HCEC 1CT (cell line): ENCODE measurements at places on chromosomes 3 and 15.
A peak's percentile ranks its signal among the peaks of the same experiment; 100 is the strongest.

- DNase-seq = no peak
Observed at GRCh38 chr15:67801142-67801541, 24.2 kb upstream of the SKOR1 start.

DNA sequence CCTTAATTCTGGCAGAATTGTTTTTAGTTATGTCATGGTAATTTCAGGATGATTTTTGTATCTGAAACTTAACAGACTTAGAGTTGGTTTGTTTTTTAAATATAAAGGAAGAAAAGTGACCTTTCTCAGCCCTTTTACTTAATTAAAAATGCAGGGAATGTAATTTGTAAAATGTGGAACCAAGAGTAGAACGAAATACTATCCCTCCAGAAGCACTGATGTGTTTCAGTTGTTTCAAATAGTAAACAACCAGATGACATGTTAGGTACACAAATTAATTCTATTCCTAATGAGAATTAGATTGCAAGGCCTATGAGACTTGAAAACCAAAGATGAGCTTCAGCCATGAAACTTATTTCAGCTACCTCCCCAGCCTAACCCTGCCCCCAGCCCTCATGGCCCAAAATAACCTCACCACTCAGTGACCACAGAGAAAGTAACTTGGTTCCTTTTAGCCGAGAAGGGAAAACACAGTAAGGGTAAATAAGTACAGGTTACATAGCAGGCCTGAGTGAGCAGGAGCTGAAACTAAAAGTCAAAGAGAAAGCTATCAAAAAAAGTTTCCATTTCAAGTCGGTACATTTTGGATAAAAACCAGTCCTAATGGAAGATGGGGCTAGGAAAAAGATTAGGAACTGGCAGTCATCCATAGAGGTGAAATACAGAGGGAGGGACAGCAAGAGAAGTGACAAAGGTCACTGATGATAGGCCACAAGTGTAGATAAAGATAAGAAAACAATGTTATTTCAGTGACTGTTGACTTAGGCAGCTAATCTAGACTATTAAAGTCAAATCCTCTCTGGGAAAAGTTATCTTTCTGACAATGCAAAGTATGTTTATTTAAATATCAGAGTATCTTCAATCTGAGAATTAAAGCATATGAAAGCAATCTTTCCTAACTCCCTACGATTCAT, 23.2 kb downstream of the SENP8 start:
- no peak for DNase-seq

GRCh38 chr3:59517388-59517787, 467.6 kb upstream of the CFAP20DC start:
- DNase-seq = no peak

GRCh38 chr15:38254051-38254883, 1.6 kb downstream of the SPRED1 start:
- DNase-seq = peak; percentile 71

- peak; percentile 63 for DNase-seq
Observed at GRCh38 chr15:55914446-55914845, 79.0 kb downstream of the NEDD4 start.

DNA sequence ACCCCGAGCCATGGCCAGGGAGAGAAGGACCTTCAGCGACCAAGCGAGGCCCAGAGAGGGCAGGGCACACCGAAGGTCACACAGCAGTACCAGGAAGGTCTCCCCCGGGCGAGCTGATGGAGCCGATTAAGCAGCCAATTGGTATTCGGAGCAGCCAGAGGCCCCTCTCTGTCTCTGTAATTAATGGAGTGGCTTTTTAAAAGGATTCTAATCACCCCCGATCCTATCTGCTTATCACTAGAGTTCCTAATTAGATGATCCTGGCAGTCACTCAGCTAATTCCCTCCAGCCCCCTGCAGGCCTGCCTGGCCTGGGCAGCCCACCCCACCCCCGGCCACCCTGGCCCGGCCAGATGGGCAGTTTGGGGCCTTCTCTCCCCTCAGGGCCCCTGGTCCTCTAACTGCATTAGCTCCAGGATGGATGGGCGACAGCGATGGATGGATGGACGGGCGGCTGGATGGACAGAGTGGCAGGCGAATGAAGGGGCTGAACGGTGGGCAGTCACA, 1.6 kb upstream of the DNAJB8 start:
- no peak for DNase-seq

GRCh38 chr3:112007633-112008032, 8.9 kb downstream of the TAGLN3 start:
- DNase-seq = peak; percentile 28
